ENCODE measurements at places on chromosomes 12 and 14.

DNA sequence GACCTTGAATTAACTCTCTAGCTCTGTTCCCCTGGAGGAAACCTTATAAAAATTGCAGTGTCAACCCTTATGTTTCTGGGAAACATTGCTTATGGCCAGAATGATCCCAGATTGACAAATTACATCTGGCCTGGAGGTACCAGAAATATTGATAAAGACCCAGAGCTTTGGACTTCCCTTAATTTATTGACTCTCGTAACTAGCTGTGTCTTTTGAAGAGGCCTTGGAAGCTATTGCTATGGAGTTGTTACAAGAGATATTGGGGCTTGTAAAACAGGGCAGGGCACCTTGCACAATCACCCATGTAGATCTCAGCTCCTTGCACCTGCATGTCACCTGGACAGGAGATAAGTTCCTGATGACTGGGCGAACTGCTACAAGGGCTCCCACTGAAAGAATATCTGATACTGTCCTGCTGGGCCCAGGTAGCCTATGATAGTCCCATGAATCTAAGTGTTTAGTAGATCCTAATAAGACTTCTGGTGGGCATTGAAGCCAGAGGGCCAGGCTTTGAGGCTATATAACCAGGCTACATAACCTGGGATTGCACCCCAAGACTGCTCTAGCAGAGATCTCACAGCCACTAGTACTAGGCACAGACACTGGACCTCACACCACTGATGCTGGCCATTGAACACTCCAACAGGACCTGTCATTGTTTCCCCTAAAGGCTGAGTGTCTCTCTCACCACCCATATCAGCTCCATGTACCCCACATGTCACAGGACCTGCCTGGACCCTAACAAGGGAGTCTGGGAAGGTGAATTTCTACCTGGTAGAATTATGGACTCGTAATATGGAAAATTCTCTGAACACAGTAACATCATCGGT is 135.7 kb upstream of the PWP1 start:
- DNase-seq = no peak

DNA sequence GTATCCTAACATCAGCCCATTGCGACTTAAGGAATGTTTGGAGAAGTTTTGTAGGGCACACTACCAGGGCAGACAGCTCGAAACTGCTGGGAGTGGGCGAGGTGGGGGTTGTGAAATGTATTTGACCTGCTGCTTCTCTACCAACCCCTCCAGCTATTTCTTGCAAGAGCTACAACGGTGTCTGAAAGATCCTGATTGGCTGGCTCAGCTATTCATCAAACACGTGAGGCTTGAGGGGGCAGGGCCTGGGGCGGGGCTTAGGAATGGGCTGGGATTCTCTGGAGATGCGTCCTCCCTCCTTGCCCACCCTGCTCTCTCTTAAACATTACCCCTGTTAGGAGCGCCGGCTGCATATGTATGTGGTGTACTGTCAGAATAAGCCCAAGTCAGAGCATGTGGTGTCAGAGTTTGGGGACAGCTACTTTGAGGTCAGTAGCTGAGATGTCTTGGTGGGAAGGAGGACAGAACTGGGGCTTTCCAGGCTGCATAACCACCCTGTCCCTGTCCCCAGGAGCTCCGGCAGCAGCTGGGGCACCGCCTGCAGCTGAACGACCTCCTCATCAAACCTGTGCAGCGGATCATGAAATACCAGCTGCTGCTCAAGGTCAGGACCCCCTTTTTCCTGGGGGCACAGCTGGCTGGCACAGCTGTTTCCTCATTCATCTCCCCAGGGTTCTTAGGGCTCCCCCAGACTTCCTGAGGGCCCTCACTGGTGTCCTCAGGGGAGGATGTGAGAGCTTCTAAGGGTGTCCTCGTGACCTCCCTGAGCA is 3.1 kb downstream of the ARHGEF25 start:
- no peak for DNase-seq

GRCh38 chr14:22416193-22416592 is 172.8 kb downstream of the DAD1 start:
- DNase-seq = no peak

DNA sequence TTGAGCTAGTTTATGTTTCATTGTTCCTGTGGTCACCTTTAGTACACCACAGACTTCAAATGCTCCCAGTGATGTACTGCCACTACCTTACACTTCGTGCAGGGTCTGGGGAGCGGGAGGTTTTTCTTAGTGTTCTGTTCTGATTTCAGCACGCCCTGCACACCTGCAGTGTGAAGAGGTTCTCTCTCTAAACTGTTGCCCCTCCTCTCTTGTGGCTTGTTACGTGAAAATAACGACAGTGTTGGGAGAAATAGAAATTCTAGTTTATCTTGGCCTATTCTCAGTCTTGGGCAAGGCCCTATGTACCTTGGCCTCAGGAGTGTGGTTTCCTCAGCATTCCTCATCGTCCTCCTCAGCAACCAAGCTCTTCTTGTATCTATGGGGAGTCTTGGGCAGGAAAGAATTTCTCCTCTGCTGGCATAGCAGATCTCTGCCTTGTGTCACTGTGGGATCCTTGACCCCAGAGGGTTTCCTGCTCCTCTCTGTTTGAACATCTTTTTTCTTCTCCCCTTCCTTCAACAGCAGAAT is 48.6 kb downstream of the EIF2S3B start:
- DNase-seq = no peak

- no peak for DNase-seq
Observed at GRCh38 chr12:25957793-25958427, 572 bp upstream of the RASSF8 start.

GRCh38 chr12:101566318-101566717 is 28.5 kb upstream of the MYBPC1 start:
- no peak for DNase-seq

DNA sequence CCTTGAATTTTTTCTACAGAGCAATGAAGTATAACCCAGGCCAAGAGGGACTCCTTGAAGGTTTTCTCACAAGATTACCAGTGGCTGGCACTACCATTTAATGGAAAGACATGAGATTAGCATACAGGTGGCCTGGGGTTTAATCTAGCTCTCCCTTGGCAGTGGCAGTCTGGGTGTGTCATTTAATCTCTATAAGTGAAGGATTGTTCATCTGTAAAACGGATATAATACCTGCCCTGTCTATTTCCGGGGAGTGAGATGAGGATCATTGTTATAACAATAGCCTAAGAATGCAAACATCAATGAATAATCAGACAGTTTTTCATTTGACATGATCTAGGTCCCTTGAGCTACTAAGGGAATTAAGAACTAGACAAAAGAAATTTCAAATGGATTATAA is 168.7 kb upstream of the CPNE8 start:
- no peak for DNase-seq

DNA sequence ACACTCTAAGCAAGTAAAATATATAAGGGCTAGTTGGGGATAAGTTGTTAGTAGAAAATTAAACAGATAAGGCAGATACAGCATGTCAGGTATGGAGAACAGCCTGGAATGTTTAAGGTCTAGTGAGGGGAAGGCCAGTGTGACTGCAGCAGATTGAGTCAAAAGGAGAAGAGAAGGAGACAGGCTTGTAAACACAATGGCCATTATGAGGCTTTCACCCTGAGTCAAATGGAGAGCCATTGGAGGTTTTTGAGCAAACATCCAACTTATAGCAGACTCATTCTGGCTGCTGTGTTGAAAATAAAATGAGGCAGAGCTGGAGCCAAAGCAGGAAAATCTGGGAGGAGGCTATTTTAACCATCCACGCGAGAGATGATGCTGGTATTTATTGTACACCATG is 142.0 kb downstream of the DUSP6 start:
- no peak for DNase-seq

DNA sequence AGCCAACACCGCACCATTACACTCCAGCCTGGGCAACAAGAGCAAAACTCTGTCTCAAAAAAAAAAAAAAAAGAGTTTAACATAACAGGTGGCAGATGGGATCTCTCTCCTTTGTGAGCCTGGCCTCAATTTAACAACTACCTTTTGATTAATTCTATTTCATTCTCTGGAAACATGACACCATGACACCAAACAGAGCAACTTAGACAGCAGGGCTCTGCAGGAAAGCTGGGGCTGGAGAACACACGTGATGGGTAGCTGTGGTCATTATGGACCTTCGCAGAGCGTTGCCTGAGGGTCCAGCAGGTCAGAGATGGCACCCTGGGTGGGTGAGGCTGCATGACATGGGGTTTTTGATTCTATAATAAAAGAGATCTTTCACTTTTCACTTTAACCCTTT is 1.7 kb upstream of the DGLUCY start:
- no peak for DNase-seq

- no peak for DNase-seq
Observed at GRCh38 chr12:104667139-104667538, 210.4 kb downstream of the CHST11 start.

- DNase-seq = no peak
Observed at GRCh38 chr14:60196291-60196690, 31.1 kb upstream of the DHRS7 start.

DNA sequence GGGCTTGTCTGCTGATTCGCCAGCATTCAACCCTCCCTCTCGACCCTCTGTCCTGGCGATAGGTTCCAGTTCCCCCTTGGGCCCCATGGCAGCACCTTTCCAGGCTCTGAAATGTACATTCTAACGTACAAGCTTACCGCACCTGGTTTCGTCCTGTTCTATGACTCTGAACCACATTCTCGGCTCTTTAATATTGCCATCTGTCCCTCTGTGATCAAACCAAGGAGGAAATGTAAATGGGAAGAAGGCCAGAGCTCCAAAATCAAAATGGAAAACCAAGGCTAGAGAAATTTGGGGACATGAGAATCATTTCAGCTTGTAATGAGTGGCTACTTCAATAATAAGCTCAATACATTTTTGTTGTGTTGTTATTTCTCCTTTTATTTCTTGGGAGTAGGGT is 117.2 kb downstream of the TTC7B start:
- no peak for DNase-seq

DNA sequence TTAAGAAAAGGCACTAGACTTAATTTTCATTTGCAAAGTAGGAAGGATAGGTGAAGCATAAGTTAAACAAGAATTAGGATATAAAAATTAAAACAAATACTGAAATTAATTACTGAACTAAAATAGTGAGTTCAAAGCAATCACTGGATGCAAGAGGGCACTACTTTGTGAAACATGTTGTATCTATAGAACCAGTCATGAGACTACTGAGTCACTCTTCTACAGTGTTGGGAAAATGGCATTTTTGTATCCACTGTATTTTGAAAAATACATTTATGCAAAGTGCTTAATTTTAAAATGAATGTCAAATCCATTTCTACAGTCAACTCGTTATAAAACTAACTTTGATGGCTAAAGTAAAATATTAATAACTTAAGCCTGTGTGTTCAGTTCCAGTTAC is 47.9 kb downstream of the SEL1L start:
- DNase-seq = no peak

DNA sequence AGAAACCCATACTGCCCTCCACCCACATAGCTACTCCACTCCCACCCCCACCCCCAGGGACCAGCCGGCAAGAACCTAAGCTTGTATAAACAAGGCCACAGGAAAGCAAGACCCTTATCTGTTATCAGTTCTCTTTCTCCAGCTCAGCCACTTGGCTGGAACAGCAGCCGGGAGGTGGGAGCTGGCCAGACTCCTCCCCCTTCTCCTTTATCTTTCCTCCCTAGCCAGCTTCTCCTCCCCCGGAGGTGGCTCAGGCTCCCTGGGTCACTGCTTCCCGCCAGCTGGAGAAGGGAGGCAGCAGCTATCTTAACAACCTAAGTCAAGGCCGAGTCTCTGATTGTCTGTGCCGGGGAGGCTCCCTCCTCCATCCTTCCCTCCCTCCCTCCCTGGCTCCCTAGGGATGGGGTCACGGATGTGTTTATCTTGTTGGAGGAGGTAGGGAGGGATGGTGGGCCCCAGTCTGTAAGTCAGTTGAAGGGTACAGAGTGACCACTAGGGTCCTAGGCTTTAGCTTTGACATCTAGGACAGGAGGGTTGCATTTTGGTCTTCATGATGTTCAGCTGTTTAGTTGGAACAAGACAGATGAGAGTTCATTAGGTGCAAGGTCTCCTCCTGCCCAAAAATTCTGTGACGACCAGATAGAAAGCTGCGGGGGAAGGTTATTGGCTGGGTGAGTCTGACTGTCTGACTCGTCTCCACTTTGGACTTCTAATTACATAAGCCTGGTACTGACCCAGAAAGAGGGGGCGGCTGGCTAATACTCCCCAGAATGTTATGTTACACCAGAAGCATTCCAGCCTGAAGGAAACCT is 29.7 kb downstream of the ZFP36L1 start:
- no peak for DNase-seq

GRCh38 chr14:72177251-72177650 is 245.0 kb downstream of the RGS6 start:
- no peak for DNase-seq
